RPMI7951 (cell line): ENCODE measurements at places on chromosomes 16 and 17.
A peak's percentile ranks its signal among the peaks of the same experiment; 100 is the strongest.

GRCh38 chr17:81719410-81720266 lies 7.6 kb downstream of the SLC25A10 start:
- no peak for DNase-seq

DNA sequence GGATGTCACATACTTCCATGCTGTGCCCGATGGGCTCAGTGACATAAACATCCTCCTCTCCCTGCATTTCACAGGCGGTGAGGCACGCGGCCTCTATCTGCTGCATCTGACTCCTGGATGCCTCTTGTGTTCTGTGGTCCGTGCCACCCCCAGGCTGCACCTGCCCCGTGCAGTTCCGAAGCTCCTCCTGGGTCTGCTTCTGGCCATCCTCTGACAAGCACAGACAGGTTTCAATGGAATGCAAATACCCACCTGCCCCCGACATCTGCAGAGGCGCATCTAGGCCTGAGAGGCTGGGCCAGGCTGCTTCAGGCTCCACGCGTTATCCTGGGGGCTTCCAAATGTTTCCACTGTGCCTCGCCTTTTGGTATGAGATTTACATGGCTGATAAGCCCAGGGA lies 46.3 kb upstream of the DNAH17 start:
- DNase-seq, result no peak

DNA sequence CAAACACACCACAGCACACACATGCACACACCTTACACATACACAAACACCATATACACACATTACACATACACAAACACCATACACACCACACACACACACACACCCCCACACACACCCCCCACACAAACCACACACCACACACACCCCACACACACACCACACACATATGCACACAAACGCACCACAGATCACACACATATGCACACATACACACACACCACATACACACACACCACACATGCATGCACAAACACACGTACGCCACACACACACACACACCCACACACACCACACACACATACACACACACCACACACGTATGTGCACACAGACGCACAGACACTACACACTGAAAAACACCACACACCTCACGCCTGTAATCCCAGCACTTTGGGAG lies 166.0 kb downstream of the AHSP start:
- DNase-seq, result no peak

GRCh38 chr17:73324160-73324475 lies 12.3 kb upstream of the CDC42EP4 start:
- DNase-seq, result peak; percentile 24
